ENCODE measurements at places on chromosomes 7 and 10.

- DNase-seq = no peak
These were observed 534.3 kb downstream of the PARD3 start for GRCh38 chr10:34280599-34281374.

GRCh38 chr10:89279421-89279869 lies 22.4 kb upstream of the IFIT2 start:
- no peak for DNase-seq

DNA sequence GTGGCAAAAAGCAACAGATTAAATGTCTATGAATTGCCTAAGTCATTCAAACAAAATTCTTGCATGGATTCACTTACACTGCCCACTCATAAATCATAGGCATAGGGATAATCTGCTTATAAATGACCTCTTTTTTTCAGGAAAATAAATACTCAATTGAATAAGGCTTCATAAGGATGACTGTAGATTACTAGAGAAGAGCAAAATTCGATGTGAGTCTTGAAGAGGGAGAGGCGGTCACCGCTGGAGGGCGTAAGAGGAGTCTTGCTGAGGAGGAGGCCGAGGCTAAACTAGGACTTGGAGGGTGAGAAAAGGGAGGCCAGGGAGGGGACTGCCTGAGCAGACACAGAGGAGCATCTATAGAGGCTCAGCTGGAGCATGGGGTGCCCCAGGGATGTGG lies 135.4 kb upstream of the RSU1 start:
- no peak for DNase-seq

DNA sequence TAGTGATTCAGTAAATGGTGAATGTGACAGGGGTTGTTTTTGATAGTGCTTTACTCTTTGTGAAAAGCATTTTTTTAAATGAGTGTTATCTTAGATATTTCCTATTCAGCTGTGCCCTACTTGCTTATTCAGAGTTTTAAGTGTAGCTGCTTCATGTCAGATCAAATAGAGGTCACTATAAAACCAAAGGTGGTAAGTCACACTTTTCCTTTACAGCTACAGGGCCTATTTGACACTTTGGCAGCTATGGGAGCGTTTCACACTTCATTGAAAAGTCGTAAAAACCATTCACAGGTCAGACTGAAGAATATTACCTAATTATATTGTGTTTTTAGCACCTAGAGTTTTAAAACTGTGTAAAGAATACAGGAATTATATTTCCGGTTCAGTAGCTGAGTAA lies 67.3 kb downstream of the ANKIB1 start:
- DNase-seq = no peak

GRCh38 chr10:10146604-10147003 lies 871.1 kb upstream of the CELF2 start:
- no peak for DNase-seq

GRCh38 chr7:94877731-94878670 lies 29.4 kb upstream of the PPP1R9A start:
- no peak for DNase-seq

DNA sequence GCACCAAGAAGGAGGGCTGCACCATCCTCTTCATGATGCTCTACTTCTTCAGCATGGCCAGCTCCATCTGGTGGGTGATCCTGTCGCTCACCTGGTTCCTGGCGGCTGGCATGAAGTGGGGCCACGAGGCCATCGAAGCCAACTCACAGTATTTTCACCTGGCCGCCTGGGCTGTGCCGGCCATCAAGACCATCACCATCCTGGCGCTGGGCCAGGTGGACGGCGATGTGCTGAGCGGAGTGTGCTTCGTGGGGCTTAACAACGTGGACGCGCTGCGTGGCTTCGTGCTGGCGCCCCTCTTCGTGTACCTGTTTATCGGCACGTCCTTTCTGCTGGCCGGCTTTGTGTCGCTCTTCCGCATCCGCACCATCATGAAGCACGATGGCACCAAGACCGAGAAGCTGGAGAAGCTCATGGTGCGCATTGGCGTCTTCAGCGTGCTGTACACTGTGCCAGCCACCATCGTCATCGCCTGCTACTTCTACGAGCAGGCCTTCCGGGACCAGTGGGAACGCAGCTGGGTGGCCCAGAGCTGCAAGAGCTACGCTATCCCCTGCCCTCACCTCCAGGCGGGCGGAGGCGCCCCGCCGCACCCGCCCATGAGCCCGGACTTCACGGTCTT lies 1.9 kb downstream of the FZD1 start:
- no peak for DNase-seq

- no peak for DNase-seq
These were observed 74.5 kb downstream of the LANCL2 start for GRCh38 chr7:55439627-55440026.

DNA sequence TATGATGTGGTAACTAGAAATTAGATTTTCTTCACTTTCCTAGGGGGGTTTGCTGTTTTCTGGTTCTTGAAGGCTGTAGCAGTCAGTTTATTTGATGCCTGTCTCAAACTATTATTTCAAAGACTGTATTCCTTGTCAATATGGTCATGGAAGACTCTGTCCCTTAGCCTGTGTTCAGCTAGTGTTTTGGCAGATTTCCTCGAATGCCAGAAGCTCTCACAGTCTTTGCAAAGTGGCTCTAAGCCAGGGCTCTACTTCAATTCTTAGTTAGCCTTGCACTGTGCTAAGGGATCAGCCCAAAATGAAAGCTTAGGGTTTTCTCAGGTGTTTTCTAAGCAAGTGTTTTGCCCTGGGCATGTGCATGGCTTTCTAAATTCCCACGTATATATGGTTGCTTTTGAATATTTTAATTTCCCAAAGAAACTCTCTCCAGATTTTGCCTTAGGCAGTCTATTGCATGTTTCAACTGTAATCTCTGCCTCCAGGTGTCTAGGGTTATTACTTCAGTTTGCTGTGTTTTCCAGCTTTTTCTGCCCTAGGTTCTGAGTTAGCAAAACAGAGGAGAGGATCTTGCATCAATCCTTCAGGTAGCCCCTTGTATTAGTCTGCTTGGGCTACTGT lies 7.2 kb upstream of the C1GALT1 start:
- no peak for DNase-seq

All from Kasumi-1 (cell line).